Stimulated activated CD4-positive, alpha-beta T cell treated with anti-CD3 and anti-CD28 coated beads, Interleukin-1b, Interleukin-23, amount 100 ng/mL, for 1 hour (primary cell): ENCODE measurements at places on chromosomes 6 and 20.

DNA sequence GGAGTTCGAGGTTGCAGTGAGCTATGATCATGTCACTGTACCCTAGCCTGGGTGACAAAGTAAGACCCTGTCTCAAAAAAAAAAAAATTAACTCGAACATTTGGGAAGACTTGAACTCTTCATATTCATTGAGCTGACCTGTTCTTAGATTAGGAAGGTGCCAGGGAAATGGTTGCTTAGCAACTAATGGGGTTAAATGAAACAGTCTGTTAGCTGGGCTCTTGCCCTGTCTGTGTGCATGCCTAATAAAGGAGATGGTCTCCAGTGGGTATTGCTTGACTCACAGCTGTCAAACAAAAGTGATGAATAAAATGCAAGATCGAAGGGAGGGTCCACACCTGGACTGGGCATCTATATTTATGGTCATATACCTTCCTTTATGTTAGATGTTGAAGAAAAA is 101.8 kb downstream of the KLHL32 start:
- DNase-seq, result no peak

GRCh38 chr6:33112148-33112547 is 36.4 kb downstream of the HLA-DPB1 start:
- no peak for DNase-seq

DNA sequence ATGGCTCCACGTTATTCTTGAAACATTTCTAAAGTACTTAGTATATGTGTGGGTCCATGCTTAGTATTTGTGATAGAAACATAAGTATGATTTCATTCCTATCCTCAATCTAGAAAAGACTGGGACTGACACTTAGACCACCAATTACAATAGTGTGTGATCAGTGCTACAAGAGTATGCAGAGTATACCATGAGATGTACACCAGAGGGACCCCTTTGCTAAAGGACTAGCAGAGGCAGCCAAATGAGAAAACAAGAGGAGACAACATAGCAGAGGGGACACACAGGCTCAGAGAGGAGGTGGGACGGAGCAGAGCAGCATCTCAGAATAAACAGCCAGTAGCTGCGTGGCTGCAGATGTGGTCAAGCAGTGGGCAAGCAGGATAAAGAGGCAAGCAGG is 21.0 kb downstream of the RMND1 start:
- no peak for DNase-seq

- DNase-seq, result no peak
These were observed 24.6 kb downstream of the PDE7B start for GRCh38 chr6:135876058-135876457.

DNA sequence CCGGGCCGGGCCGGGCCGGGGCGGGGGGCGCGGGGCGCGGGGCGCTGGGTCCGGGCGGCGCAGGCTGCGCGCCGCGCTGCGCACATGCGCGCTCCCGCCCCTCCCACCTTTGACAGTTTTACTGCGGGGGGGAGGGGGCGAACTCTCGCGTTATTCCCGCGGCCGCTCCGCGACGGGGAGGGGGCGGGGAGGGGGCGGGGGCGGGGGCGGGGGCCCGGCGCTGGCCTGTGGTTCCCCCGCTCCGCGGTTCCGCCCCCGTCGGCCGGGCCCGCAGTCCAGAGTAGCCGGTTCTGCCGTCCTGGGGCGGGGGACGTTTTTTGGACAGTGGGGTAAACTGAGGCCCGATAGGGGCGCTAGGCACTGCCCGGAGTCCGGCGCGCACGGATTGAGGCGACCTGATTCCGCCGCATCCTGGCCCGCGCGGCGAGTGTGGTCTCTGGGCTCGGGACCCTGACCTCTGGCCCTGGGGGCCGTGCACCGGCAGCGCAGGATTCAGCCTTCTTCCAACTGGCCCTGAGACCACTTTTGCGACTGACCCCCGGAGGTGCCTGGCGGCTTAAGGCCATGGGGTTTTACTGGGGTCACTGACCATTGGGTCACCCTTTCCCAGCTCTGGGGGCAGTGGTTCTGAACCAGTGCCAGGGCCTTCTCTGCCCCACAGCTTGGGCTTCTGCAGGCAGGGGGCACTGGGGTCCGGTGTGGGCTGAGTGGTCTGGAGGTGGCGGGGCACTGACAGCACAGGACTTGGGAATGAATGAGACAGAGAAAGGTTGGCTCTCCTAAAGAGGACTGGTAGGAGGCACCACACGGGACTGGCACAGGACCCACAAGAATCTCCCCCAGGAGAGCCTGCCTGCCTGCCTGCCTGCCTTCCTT is at the start of gene ZNF512B:
Gene ZNF512B (minus strand): TSS at position 93 of the 876 bp plus-strand sequence. CDS start 1,980 bp downstream, outside the sequence.
- DNase-seq, result no peak

DNA sequence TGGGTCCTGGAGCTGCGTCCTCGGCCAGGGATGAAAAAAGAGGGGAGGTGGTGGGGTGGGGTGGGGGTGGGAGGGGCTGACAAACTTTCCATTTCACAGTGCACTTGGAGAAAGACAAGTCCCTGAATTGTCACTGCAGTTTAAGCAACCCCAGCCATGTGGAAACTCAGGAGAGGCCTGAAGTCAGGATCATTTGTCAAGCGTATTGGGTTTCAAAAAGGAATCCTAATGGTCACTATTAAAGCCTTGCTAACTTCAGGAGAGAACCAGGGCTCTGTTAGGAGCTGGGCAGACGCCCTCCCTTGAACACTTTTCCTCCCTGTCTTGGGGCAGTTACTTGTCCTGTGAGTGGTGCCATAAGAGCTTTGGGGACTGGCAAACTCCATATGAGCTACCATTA is 159.9 kb downstream of the FNDC1 start:
- DNase-seq, result no peak

DNA sequence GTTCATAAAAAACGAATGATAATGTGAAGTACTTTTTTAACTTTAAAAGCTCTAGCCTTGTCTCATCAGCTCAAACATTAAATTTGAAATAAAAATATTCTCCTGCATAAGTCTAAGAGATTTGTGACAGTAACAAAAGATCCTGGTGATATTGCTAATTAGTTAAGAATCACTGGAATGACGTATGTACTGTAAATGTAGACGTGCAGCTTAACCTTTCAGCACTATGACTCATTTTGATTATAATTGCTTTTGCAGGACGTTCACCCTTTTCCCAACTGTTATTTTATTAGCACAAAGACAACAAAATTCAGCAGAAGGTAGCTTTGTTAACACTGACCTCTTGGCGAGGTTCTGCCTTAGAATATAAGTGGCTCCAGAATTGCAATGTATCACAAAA is 68.6 kb downstream of the TENT5A start:
- no peak for DNase-seq

DNA sequence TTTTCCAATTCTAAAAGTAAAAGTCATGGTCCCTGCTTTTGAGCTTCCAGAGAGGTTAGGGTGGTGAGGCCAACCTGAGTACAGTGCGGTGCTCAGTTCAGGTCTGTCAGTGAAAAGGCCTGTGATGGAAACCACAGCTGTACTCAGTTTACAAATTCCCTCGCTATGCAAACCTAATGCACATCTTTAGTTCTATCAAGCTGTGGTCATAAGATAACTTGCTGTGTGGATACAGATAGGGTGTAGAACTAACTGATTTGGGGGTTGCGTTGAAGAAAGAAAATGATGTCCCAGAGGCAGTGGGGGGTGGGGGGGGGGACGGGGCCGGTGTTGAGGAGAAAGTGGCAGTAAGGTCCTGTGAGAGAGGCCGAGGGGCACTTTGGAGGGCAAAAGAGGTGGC is 22.8 kb upstream of the MBOAT1 start:
- no peak for DNase-seq

- DNase-seq, result no peak
These were observed 41.4 kb upstream of the FAM83C start for GRCh38 chr20:35333606-35334005.

GRCh38 chr6:49969605-49970004 is at the start of gene DEFB113:
Gene DEFB113 (minus strand): TSS chr6:49969625. CDS start chr6:49969625, 0 bp downstream.
- DNase-seq, result no peak
